AG10803 (cell line): ENCODE measurements at places on chromosomes 2 and 18.

DNA sequence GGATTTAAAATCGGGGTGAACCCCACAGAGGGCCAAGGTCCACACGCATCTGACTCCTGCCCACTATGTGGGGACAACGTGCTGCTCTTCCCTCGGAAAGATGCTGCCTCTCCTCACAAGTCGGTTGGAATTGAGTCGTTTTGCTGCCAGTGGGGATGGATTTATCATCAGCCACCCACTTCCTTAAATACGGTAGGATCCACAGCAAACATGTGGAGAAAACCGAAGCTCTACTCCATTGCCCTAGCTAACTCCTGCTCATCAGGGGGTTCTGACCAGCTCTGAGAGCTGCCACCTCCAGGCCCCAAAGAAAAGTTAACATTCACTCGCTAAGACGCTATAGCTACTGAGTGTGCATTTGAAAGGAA lies 80.9 kb downstream of the CHRNA1 start:
- DNase-seq: peak; percentile 67

DNA sequence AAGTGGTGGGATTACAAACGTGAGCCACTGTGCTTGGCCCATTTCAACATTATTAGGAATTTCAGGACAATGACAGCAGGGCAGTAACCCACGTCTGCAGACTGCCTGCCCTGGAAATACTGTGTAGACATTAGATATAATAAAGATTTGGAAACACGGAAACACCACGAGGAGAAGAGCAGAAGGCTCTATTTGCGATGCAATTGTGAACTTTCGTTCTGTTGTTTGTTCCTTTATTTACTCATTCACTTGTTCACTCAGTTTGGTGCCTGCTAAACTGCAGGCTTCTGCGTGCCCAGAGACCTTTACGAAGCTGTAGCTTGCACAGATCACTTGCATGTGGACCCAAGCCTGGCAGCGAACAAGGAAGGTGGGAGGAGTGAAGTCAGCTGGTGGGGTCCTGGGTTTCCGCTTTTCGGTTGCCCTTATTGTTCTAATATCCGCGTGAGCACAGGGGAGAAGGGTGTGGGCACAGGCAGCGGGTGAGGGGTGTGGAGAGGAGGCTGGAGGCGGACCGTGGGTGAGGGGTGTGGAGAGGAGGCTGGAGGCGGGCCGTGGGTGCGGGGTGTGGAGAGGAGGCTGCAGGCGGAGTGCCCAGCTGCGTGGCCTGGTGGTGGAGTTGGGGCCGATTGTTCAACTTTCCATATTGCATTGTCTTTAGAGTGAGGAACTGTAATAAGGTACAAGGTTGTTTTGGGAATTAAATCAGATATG lies 3.4 kb downstream of the COLEC11 start:
- no peak for DNase-seq

DNA sequence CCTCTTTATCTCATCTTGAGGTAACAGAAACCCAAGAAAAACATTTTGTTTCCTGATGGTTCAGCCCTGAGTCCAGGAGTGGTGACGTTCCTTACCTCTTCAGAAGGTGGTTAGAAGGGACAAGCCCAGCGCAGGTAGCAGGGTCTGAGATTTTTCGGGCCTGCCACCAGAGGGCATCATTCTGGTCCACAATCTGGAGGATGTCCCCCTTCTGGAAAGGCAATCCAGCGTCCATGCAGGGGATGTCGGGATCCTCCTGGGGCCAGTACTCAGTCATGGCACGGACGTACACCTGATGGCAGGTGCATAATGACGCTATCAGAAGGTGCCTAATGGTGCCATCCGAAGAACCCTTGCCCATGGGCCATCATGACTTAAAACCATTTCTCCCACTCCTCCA lies 17.7 kb downstream of the MPP4 start:
- no peak for DNase-seq

GRCh38 chr2:129769185-129769991 lies 210.1 kb upstream of the RAB6C start:
- DNase-seq: no peak
